Stimulated activated CD4-positive, alpha-beta T cell treated with anti-CD3 and anti-CD28 coated beads, TNF-alpha, amount 100 ng/mL, for 24 hours (primary cell): ENCODE measurements at places on chromosomes 1 and 21.

- DNase-seq: no peak
These were observed 73.4 kb upstream of the PPM1J start for GRCh38 chr1:112788561-112788960.

DNA sequence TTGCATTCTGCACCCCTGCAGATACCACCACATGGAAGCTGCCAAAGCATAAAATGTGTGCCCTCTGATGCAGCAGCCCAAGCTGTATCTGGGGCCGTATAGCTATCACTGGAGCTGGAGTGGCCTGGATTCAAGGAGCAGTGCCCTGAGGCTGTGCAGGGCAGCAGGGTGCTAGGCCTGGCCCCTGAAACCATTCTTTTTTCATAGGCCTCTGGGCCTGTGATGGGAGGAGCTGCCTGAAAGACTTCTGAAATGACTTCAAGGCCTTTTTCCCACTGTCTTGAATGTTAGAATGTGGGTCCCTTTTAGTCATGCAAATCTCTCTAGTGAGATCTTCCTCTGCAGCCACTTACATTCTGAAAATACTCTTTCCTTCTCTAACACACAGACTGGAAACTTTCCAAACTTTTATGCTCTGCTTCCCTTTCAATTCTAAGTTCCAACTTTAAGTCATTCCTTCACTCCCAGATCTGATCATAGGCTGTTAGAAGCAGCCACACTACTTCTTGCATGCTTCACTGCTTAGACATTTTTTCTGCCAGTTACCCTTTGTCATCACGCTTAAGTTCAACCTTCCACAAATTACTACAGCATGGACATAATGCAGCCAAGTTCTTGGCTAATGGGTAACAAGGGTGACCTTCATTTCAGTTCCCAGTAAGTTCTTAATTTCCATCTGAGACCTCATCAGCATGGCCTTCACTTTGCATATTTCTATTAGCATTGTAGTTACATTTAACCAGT, 42.4 kb downstream of the DRAM2 start:
- no peak for DNase-seq

- DNase-seq: no peak
These were observed 20.5 kb downstream of the WNT2B start for GRCh38 chr1:112529301-112529700.

DNA sequence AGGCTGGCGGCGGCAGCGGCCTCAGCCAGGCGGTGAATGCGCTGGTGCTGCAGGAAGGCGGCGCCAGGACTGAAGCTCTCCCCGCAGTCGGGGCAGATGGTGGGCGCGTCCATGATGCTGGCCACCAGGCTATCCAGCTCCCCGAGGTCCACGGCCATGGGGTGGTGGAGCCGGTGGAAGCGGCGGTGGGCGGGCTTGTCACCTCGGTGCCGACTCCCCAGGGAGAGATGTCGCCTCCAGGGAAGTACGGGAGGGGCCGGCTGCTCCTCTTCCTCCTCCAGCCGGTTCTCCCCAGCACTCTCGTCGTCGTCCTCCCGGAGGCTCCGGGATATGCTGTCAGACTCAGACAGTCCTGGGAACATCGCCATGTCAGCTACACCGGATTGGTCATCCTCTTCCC, 24.4 kb downstream of the ZNF697 start:
- no peak for DNase-seq

DNA sequence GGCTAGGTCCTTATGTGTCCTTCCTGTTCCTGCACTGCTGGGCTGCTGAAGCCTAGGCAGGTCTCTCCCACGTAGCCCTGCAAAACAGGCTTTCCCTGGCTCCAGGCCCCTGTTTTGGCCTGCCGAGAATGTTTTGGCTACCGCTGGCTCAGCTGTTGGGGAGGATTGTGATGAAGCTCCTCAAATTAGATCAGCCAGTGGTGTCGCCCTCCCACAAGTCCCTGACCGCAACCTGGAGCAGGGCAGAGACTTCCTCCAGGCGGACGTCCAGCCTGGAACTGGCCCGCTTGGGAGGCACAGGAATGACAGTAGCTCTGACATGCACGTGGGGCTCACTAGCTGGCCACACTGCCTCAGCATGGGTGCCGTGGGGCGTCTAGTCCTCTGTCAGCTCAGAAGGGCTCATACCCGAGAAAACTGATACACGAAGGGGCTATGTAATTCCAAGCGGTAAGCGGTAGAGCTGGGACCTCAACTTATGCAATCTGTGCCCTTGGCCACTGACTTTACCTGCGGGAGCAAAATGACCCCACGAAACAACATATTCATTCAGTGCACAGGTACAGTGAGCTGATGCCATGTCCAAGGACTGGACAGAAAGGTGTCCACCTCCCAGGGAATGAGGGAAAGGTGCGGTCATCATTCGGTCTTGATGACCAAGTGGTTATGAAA, 26.6 kb downstream of the DHRS3 start:
- no peak for DNase-seq

DNA sequence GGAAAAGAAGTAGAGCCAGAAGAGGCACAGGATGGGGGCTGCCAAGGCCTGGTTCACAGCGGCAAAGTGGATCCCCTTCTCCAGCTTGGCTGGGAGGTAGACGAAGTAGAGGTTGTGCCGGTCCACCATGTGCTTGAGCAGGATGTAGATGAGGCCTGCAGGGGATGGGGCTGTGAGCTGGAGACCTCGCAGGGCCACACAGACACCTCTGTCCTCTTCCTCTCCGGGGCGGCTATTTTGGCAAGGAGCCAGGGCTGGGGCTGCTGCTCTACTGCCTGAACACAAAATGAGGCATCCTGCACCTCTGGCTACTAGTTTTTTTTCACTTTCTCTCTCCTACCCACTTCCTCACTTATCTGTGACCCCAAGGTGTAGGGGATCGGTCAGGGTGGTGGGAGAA, 32.3 kb downstream of the TMEM63A start:
- no peak for DNase-seq

DNA sequence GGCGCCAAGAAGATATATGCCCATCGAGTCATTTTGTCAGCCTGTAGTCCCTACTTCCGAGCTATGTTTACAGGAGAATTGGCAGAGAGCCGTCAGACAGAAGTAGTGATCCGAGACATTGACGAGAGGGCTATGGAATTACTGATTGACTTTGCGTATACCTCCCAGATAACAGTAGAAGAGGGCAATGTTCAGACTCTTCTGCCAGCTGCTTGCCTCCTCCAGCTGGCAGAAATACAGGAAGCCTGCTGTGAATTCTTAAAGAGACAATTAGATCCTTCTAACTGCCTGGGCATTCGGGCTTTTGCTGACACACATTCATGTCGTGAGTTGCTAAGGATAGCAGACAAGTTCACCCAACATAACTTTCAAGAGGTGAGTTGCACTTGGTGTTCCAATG, 19.1 kb downstream of the KLHL20 start:
- DNase-seq: no peak

- no peak for DNase-seq
These were observed 37.5 kb upstream of the HHAT start for GRCh38 chr1:210291081-210291764.

DNA sequence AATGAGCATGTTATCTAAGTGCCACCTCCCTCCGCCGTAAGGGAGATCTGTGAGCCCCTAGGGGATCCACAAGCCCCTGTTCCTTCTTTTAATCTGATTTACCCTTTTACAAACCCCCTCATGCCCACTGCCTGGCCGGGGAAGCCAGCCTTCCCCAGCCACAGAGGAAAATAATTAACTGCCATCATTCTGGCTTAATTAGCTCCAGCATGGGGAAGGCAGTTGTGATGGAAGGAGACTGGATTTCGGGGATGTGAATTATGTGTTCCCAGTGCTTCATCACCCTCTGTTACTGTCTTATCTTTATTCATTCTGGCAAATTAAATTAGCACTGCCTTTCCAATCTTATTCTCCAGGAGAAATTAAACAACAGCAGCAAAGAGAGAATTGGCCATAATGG, 135.8 kb downstream of the PTPRU start:
- DNase-seq: no peak

DNA sequence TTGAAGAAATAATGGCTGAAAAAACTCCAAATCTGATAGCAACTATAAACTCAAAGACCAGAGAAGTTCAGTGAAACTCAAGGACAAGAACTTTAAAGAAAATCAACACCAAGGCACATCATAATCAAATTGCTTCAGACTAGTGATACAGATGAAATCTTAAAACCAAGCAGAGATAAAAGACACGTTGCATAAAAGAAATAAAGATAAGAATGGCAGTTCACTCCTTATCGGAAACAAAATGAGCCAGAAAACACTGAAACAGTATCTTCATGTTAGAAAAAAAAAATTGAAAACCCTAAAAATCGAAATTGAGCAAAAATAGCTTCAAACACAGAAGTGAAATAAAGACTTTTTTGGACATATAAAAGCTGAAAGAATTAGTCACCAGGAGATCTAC, 4.6 kb upstream of the RAB4A start:
- no peak for DNase-seq

GRCh38 chr1:154697710-154698109, 89.7 kb upstream of the ADAR start:
- no peak for DNase-seq

- DNase-seq: no peak
These were observed 11.2 kb downstream of the NPHP4 start for GRCh38 chr1:5981009-5981380.

DNA sequence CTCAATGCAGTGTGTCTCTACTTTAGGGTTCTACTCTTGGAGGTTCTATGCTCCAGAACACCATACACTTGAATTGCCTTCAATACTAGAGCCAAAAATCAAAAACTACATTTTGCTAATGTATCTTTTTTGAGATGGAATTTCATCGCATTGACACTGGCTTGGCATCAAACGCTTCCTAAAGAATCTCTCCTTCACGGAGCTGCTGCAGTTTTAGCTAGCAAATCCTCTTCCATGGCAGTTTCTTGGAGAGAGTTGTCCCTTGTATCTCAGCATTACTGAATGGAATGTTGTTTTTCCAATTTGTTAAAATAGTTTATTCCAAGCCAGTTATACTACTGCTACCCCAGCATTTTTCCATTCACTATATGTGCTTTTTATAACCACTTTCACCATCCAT, 17.7 kb downstream of the SDCCAG8 start:
- DNase-seq: no peak

DNA sequence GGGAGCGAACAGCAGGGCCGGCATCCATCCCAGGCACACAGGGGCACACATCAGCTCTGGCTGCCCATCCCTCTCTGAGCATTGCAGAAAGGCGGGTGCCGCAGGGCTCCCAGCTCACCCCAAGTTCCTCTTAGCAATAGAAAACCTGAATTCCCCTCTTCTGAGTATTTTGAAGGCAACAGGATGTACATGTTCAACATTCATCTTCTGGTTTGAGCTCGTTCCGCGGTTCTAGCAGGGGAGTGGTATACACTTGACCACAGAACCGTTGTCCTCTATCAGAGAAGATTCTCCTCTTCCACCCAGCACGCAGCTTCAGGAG, 23.6 kb downstream of the ACTA1 start:
- DNase-seq: no peak

GRCh38 chr1:41941381-41941780, 22.7 kb upstream of the HIVEP3 start:
- DNase-seq: no peak

DNA sequence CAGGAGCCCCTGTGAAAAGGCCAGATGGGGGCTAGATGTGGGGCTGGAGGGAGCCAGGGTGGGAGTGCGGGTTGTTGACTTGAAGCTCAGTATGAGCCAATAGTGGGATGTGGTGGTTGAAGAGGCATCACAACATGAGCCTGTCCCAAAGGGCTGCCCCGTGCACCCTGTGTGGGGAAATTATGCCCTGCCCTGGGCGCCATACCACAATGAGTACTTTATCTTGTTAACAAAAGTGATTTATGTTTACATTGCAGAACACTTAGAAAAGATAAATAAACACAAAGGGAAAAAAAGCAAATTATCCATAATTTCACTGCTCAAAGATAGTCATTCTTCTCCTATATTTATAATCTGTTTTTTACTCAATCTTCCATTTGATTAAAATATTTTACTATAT, 1.6 kb upstream of the NFASC start:
- DNase-seq: no peak

GRCh38 chr1:21653744-21654100, 15.4 kb downstream of the RAP1GAP start:
- no peak for DNase-seq

- DNase-seq: no peak
These were observed 157.6 kb upstream of the IVNS1ABP start for GRCh38 chr1:185474440-185475149.

GRCh38 chr1:110057963-110058518, 12.4 kb downstream of the ALX3 start:
- DNase-seq: no peak

- no peak for DNase-seq
These were observed 16.9 kb downstream of the SLC35A3 start for GRCh38 chr1:99986656-99987225.

GRCh38 chr1:215590779-215591491, 23.8 kb downstream of the KCTD3 start:
- no peak for DNase-seq

DNA sequence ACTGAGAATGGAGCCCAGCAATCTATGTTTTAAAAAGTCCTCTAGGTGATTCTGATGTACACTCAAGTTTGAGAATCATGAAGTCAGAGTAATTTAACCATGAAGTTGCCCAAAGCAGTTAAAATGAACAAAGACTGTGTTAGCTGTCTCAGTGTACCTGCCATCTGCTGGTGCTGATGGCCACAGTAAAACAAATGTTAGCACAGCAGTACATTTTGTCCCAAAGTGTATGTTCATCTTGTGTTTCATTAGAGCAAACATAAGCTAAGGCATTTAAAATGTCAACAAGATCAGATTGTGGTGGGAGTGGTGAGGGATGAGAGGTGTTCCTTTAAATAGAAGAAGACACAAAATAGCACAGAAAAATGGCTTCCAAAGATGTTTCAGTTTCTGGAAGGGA, 31.1 kb downstream of the FYB2 start:
- DNase-seq: no peak

DNA sequence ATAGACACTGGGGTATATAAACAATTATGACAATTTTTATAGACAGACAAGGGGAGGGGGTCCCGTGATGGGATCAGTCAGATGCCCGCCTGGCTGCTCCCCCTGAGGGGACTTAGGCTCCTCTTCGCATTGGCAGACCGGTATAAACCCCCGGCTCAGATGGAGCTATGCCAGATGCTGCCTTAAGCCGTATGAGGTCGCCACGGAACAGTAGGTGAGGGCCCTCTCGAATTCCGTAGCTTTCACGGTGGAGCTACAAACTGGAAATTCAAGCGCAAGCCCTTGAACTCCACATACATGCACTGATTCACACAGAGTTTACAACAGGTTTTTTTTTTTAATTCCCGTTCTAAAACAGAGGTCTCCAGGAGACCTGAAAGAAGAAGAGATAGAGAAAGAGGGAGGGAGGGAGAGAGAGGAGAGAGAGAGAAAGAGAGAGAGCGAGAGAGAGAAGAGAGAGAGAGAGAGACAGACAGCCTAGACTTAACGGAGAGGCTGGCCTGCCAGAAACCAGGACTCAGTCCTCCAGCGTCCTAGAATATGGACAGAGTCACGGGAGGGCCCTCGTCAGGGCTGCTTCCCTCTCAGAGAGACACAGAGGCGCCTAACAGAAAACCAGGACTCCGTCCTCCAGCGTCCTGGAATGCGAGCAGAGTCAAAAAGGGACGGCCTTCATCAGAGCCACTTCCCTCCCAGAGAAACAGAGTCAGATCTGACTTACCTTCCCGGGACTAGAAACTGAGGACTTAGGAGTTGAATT, 24.4 kb upstream of the TMEM54 start:
- DNase-seq: no peak

- no peak for DNase-seq
These were observed 752.3 kb upstream of the ADAMTS5 start for GRCh38 chr21:27719226-27719625.

GRCh38 chr1:31054349-31054748, 11.2 kb downstream of the PUM1 start:
- DNase-seq: no peak

GRCh38 chr1:108716437-108717230, 3.9 kb downstream of the FNDC7 start:
- DNase-seq: no peak
